HFFc6 (cell line): ENCODE measurements at places on chromosomes 1 and 21.

GRCh38 chr1:159895836-159896545 is 4.0 kb downstream of the CFAP45 start:
- DNase-seq, result no peak

DNA sequence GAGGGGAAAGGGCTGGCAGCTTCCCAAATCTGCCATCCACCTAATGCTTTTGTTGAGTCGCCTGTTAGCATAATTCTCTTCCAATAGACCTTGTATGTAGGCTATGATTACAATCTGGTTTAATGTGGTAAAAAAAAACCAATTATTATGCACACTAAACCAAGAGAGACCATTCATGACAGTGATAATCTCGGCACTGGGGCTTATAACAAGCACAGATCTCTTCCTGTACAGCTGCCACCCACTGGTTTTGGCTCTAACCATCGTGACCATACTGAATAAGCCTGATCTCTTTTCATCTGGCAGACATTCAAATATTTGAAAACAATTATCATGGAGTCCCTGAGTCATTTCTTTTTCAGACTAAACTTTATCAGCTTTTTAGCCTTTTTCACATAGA is 12.0 kb upstream of the SYT14 start:
- peak; percentile 88 for DNase-seq

DNA sequence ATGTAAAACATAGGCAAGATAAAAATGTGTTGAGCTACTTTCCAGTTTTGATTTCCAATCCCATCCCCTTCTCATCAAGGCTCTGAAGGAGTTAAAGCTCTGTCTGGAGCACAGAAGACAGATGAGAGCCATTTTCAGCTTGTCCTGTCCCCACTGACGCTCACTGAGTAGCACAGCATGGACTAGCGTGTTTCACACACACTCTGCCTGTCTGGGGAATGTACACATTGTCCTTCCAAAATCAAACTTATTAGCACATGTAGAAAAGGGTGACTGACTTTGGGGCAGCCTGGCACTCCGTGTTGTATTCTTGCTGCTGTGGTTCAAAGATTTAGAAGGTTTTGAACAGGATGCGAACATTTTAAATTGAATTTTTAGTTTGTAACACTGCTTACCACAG is 139.2 kb downstream of the NEK7 start:
- no peak for DNase-seq

DNA sequence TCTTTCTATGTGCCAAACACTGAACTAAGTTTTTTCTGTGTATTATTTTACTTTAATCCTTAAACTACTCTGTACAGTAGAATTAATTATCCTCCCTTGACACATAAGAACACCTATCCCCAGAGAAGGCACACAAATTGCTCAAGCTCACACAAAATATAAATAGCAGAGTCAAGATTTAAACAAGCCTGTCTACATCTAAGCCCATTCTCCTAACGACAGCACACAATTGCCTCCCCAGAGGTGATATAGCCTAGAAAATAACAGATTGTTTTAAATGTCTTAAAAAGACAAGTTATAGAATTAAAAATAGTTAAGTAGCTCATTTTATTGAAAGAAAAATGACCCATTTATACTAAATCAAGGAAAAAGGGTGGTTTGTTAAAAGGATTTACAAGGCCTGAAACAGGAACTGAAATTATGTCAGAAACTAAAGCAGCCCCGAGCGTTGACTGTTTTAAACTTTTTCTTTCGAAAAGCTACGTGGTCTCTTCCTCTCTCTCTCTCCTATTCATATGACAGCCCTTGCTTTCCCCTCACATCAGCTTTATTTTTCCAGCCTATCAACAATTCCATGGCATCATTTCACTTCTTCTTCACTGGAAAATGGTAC is 30.5 kb downstream of the TNFSF18 start:
- no peak for DNase-seq

GRCh38 chr1:6784560-6785317 is 515 bp upstream of the CAMTA1 start:
- DNase-seq, result peak; percentile 100

DNA sequence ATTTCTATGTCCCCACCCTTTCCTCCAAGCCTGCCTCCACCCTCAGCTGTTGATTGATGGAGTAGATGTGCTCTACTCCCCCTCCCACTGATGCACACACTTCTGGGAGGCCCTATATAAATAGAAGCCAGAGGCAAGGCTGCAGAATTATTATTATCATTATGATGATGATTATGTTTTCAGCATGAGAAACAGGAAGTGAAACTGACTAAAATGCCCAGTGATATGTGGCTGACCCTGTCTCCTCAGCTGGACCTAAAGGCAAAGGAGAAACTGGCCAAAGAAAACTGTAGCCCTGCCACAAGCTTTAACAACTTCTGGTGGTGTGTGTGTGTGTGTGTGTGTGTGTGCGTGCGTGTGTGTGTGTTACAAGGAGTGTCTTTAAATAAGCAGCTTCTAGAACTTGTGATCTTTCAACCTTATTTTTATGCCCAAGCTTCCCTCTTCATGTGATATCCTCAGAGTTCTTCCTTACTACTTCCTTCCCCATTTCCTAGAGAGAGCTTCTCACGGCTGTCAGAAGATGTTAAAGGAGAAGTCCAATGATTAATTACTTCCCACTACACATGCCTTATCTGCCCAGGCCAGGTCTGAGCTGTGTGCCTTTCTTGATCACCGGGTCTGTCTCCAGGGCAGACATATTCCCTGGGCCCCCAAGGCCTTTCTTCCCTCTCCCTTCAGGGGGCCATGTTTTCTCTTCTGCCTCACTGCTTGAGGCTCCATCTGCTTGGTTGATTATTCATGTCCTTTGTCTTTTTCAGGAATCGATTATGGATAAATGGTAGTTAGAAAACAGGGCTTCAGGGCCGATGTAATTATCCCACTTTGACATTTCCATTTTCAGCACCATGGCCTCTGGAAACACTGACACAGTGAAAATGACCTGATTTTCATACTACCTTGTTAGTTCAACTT is 11.6 kb upstream of the MAPKAPK2 start:
- DNase-seq, result no peak

GRCh38 chr1:202034683-202035462 is 24.5 kb downstream of the ELF3 start:
- peak; percentile 80 for DNase-seq

DNA sequence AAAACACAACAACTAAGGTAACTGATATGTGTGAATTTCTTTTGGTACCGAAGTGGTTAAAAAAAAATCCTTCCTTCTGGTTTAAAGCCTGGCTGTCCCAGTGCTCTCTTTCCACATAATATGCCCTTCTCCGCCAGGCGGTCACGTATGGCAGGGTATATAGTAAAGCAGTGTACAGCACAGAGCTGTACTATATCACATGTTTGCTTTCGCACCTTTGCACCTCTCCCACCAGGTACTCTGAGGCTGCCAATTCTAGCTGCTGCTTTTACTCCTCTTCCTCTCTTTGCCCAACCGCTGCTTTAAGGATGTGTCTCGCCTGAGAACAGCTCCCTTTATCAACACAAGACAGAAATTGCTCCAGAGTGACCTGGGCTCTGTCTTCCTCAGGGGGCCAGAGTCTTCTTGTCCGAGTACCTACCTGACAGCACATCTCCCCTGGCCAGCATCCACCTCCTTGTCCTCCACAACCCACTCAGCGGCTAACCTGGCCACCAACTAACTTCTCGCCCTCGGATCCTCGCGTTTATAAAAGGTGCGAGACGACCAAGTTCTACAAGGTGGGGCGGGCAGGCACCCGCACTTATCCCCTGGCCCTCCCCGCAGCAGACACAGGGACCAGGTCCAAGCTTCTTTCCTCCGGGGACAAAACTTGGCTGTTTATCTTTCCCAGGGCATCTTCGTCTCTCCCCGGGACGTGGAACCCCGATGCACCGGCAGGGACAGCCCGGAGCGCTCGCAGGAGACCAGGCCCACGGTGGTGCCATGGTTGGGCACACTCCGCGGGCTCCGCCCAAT is 1.6 kb downstream of the COLGALT2 start:
- DNase-seq, result no peak

GRCh38 chr1:29397981-29398380 is 161.7 kb downstream of the PTPRU start:
- no peak for DNase-seq

GRCh38 chr1:222644636-222644980 is 26.7 kb downstream of the MIA3 start:
- no peak for DNase-seq

DNA sequence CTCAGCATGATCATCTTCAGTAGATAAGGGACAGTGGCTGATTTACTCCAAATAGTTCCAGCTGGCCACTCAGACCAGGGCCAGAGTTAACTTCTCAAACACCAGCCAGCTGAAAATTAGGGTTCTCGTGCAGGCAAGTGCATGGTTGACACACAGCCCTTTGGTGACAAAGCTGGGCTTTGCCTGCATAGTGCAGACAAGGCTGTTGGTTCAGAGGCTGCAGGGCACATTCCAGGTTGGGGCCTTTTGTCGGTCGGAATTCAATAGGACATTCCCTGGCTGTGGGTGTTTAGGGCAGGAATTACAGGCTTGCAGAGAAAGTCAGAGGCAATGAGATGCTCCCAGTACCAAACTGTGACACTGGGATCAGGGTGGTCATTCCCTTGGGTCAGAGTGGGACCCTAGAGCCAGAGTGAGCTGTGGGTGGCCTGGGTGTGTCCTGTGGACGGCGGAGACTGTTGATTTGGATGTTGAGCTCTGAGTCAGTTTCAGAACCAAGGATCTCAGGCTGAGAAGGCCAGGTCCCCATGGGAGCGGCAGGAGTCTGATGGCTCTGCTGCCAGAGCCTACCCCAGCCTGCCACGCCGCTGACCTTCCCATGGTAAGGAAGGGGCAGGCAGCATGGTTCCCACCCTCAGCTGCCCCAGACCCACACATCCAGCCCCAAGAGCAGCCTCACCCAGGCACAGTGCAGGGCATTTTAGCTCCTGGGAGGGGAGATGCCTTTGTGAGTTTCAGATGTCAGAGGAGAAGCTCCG is 56.2 kb downstream of the STUM start:
- DNase-seq, result peak; percentile 33

DNA sequence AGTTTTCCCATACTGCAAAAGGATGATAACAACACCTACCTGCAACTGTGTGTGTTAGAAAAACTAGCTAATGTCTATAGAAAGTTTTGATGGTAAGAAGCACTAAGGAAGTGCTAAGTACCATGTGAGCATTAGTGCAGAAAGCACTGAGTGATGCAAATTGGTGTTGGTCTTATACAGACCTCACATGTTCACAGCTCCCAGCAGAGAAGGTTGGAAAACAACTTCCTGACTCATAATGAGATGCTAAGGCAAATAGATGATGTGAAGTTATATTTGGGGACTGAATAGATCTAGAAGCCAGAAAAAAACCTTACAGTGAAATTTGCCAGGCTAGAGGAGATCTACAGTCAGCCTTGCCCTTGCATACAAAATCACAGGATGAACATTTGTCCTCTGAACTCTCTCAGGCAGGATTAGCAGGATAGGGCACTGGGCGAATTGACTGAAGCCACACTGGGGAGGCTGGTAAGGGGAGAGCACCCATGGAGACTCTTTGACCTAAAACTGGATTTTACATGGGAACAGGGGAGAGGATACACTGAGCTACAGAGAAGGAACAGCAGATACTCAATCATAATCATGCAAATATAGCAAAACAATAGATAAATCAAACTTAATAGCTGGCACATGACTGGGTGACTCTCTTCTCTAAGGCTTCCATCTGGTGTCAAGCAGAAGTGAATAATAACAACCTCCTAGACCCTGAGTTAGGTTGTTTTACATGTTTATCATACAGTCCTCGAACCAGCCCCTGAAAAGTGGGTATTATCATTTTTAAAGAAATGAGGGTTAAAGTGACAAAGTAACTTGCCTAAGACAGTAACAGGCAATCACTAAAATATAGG is 61.3 kb downstream of the ASTN1 start:
- no peak for DNase-seq

GRCh38 chr1:206805357-206805756 is 33.1 kb upstream of the IL10 start:
- DNase-seq, result no peak

GRCh38 chr1:179598631-179599030 is 7.0 kb downstream of the TDRD5 start:
- no peak for DNase-seq

DNA sequence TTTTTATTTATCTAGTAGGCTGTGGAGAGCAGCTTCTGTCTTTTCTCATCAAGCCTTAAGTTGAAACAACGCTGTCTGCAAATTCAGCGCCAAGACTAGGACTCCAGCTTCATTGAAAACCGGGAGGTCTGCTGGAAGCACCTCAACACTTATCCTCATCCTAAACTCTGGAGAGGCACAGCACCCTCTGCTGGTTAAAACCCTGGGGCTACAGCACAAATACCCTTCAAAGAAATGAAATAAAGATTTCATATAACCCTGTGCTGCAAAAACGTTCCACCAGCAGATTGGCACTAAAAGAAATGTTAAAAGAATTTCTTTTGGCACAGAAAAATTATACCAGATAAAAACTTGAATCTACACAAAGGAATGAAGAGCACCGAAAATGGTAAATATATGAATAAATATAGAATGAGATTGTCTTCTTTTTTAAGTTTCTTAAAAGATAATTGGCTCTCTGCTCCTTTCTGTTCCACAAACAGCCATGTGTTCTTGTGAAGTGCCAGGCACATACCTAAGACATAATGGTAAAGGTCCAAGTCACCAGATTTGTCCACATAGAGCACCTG is 227.7 kb upstream of the SAMSN1 start:
- DNase-seq, result no peak

GRCh38 chr1:33741749-33742148 is 122.1 kb upstream of the HMGB4 start:
- no peak for DNase-seq

GRCh38 chr1:176545034-176545639 is 82.2 kb downstream of the PAPPA2 start:
- DNase-seq, result no peak

DNA sequence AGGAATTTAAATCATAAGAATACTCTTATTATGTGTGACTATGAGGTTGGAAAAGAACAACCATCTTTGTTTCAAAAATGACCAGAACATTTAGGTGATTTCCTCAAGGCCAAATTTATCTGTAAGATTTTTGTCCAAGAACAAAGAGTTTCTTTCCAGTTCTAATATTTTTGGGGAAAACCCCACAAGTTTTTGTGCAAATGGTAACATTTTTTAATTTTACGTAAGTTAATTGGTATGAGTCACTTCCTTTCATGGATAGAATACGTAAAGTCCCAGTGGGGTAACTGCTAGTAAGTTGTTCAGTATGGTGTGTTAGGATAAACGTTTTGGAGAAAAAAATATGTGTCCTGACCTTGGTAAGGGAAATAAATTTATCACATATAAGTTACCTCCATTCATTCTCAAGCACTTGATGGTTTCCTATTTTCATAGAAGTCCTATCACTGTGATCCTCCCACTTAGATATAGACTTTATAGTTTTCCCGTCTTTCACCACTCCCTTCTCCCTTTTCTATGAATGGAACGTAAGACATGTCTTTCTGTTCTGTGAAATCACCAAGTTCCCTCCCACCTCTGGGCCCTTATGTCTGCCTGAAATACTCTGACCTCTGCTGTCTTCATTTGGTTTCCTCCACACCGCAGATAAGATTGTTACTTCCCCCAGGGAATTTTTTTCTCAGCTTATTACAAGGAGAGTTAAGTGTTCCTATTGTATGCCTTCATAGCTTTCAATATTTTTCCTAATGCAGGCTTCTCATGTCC is 34.9 kb upstream of the TSNAX start:
- no peak for DNase-seq
